IPS DF 6.9 (cell line): ENCODE measurements at places on chromosomes 16 and 17.

GRCh38 chr17:35460354-35460851 is 11.8 kb upstream of the SLFN13 start:
- DNase-seq: peak; percentile 45

DNA sequence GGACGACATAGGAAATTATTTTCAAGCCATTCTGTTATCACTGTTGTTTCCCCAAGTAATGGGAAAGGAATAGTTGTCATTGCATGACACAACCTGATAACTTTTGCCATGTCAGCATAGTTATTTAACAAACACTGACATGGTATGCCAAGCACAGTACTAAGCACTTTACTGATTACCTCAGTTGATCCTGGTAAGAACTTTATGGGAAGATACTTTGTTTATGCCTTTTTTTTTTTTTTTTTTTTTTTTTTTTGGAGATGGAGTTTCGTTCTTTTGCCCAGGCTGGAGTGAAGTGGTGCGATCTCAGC is 15.7 kb upstream of the PNPO start:
- DNase-seq: no peak

- no peak for DNase-seq
These were observed 4.7 kb downstream of the ZDHHC7 start for GRCh38 chr16:85006639-85007038.

GRCh38 chr17:386141-386876 is 33.7 kb upstream of the RPH3AL start:
- DNase-seq: no peak

DNA sequence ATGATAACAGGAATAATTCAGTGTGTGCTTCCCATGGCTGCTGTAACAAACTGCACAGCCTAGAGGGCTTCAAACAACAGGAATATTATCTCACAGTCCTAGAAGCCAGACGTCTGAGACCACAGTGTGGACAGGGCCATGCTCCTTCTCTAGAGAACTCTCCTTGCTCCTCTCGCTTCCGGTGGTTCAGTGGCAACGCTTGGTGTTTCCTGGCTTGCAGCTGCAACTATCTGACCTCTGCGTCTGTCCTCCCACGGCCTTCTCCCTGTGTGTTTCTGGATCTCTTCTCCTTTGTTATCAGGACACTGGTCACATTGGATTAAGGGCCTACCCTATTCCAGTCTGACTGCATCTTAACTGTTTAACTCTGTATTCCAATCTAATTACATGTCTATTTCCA is 414.3 kb downstream of the MAF start:
- DNase-seq: no peak

DNA sequence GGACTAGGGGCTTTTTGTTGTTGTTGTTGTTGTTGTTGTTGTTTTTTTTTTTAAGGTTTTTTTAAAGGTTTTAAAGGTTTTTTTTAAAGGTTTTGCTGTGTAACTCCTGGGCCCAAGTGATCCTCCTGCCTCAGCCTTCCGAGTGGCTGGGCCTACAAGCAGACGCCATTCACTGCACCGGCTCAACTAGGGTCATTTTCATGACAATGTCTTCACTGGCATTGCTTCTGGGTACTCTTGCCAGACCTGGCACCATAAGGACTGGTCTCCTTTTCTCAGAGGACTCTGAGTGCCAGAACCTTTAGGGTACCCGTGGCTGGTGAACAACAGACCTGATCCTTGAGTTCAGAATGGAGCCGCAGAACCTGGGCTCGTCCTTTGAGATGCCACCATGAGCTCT is 20.4 kb downstream of the POLR3E start:
- DNase-seq: no peak

- no peak for DNase-seq
These were observed 6.7 kb downstream of the GIP start for GRCh38 chr17:48961516-48962233.

DNA sequence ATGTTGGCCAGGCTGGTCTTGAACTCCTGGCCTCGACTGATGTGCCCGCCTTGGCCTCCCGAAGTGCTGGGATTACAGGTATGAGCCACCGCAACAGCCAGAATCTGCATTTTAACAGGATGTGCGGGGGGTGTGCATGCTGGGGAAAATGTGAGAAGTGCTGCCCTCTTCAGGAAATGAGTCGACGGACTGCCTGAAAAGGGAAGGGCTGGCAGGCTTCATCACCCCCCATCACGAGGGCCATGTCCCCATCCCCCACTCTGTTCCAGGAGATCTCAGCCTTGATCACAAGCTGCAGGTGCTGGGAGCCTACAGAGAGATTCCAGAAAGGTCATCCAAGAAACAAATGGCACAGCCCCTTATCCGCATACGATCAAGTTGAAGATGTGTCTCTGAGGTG is 195.3 kb upstream of the RPL38 start:
- DNase-seq: peak; percentile 39

DNA sequence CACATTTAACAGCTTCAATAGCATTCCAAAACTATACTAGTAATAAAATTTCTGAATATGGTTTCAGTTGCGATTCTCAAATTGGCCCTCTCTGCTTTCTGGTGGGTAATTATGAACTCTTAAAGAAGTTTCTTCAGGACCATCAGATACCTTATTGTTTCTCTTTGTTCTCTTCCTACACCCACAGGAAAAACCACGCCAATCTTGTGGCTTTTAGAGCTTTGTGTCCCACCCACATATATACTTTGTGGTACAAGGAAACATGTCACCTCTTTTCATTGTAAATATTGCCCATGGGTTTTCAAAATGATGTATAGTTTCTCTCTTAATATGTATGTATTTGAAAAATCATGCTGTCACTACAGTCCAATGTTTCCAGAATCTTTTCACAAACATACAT is 12.1 kb downstream of the ABCA9 start:
- DNase-seq: no peak

DNA sequence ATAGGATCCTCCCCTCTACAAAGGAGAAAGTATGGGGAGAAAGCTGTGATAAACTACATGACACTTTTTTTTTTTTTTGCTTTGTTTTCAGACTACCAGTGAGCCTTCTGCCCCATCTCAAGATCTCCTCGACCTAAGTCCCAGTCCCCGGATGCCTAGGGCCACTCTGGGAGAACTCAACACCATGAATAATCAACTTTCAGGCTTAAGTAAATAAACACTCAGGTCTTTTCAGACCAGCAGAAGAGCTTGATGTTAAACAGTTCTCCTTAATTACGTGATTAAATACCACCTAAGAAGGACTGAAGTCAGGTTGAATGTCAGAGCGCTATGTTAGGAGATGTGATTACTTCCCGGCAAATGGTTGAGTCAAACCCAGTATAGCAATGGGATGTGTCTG is 31.4 kb downstream of the COX11 start:
- DNase-seq: no peak

DNA sequence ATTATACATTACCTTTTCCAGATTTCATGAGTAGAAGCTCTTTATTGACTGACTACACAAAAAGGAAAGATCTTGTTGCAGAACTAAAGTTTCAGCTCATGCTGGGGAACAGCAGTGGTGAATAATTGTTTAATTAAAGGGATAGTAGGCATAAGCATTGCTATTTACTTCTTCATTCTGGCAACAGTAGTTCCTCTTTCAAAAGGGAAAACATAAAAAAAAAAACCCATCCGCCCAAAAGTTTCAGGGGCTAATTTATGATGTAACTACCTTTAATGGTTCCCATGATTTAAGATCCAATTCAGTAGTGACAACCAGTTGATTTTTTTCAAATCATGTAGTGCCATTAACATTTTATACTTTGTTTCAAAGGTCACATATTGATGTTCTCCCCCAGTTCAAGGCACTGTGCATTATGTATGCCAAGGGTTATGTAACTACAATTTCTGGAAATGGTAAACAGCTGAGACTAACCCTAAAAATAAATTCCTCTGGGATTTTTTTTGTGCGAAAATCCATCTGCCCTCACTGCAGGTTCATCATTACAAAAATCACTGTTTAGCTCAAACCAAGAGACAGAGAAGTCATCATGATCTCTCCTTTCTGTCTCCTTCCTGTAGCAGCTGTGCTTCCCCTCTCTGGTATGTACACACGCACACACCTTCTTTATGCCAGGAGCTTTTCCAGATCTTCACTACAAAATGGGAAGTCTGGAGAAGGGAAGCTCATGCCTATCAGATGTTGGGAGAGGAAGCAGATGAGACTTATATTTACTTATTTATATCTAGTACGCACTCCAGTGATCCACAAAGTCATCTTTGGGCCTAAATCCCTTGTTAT is 2.2 kb upstream of the PHLPP2 start:
- no peak for DNase-seq

DNA sequence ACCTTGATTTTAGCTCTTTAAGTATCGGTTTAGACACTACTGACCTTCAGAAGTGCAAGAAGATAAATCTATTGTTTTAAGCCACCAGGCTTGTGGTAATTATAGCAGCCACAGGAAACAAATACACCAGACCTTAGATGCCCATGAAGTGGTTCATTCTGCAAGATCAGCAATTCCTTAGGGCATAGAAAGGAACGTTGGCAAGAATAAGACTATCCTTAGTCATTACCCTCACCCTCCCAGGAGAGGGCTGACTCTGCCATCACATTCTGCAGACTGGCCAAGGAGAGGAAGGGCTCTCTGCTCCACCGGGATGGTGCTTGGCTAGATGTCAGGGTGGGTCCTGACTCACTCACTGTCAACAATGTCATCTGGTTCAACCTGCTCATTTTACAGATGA is 14.1 kb upstream of the NDEL1 start:
- no peak for DNase-seq

DNA sequence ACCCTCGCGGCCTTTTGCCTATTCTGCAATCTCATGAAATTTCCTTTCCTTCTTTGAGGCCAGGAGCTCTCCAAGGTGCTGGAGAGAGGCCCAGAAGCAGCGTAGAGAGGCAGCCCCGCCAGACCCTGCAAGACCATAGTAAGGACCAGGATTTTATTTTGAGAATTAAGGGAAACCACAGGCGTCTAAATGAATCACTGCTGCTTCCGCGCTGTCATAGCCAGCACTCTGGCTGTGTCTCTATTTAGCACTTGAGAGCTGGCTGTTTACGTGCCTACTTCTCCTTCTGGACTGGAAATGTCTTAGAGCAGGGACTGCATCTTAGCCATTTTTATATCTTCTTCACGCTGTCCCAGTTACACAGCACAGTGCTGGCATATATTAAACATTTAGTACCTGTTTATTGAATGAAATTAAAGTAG is 37.6 kb upstream of the PIRT start:
- peak; percentile 37 for DNase-seq

DNA sequence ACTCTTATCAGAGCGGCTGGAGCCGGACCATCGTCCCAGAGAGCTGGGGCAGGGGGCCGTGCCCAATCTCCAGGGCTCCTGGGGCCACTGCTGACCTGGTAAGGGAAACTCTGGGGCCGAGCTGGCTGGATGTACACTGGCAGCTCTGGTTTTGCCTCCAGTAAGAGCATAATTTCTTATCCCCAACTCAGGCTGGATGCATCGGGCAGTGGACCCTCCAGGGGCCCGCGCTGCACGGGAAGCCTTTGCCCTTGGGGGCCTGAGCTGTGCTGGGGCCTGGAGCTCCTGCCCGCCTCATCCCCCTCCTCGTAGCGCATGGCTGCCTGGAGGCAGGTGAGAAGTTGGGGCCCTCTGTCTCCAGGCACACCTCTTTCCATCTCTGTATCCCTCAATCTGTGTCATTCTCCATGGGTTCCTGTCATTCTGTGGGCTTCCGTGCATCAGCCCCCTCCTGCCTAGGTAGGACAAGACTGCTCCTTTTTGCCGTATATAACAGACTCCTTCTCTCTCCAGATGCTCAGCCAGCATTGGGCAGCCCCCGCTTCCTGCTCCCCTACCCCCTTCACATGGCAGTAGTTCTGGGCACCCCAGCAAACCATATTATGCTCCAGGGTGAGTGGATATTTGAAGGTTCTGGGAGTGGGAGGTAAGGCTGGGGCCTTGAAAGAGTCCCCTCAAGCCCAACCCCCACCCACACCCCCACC is 9.4 kb upstream of the TMEM88 start:
- DNase-seq: no peak

GRCh38 chr17:15180121-15180561 is 85.0 kb downstream of the PMP22 start:
- DNase-seq: peak; percentile 39

DNA sequence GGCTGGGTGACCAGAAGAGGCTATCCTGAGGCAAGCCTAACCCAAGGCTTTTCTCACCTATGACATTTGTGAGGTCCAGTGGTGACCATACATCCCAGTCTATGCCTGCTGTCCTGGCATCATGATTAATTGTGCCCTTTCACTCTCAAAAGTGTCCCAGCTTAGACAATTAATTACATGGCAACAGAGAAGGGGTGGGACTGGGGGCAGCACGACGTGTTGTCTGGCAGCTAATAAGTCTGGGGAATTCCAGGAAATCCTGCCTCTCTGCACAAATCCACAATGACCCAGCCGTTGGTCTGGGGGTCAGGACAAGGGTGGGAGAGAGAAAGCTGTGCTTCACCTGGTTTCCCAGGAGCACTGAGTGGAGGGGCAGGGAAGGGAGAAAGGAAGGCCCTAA is 14.0 kb upstream of the MTMR4 start:
- no peak for DNase-seq

- no peak for DNase-seq
These were observed 206.6 kb downstream of the NTN1 start for GRCh38 chr17:9227819-9228407.

GRCh38 chr17:74770498-74771318 is 5.4 kb downstream of the NAT9 start:
- DNase-seq: no peak

GRCh38 chr17:45334231-45334630 is 17.4 kb upstream of the MAP3K14 start:
- no peak for DNase-seq

DNA sequence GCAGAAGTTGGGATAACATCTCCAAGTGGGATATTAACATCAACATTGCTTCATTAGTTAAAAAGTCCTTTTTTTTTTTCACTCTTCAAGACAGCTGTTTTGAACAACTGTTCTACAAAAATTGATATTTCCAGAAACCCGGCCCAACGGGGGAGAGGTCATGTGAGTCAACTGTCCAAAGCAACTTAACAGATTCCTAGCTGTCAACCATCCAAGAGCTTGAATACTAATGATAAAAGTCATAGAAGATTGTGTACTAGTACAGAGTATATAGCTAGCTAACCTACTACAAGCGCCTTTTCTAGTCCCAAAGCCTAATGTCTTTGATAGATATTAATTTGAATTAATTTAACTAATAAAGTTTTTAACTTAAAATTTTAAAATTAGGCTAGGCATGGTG is 172.0 kb downstream of the CYB561 start:
- DNase-seq: no peak

DNA sequence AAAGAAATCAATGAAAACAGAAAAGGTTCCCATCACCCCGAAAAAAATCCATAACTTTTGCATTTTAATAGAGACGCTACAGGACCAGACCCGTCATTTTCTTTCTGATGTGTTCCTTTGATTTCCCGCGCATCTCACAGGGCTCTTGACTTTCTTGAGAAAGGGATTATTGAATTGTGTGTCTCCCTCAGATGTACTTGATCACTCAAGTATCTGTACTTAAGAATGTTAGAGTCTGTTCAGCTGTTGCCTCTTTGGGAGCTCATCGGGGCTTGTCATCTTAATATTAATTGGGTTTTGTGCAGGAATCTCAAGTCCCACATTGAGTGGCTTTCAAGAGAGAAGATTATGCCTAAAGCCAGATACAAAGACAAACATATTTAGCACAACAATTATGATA is 606.4 kb upstream of the SALL1 start:
- DNase-seq: no peak

GRCh38 chr16:54286366-54287130 is at the start of gene IRX3:
TSS of gene IRX3 (minus strand) at chr16:54286787. CDS start at chr16:54286050, 737 bp downstream.
- no peak for DNase-seq
